Motor neuron (in vitro differentiated cells): ENCODE measurements at places on chromosomes 3 and 15. TPM values are rescaled to one million over a fixed set of nuclear protein-coding genes. Genes with fewer than 3 reads are reported as not detected.

The CCR3 gene
- total RNA-seq: 0.14 and 0.25 TPM in 2 replicates

The MUC20 gene
- total RNA-seq: 0.81 and 4.7 TPM in 2 replicates

The CASR gene
- 0.22 and 1.0 TPM in 2 replicates for total RNA-seq

The SPG21 gene
- total RNA-seq: 62.9 and 64.0 TPM in 2 replicates

The LRTM1 gene
- total RNA-seq: not detected in 2 replicates

The GATM gene
- total RNA-seq: 55.3 and 69.2 TPM in 2 replicates

The PKM gene
- total RNA-seq: 537 and 564 TPM in 2 replicates

The FAM227B gene
- 12.1 and 16.7 TPM in 2 replicates for total RNA-seq

The IL12A gene
- total RNA-seq: 0.50 and 0.67 TPM in 2 replicates

The ROBO2 gene
- 28.3 and 28.4 TPM in 2 replicates for total RNA-seq

The PAK6 gene
- 1.5 and 1.6 TPM in 2 replicates for total RNA-seq

The SLC2A2 gene
- not detected in 2 replicates for total RNA-seq

The GPR160 gene
- total RNA-seq: 4.0 and 4.8 TPM in 2 replicates

The TMEM39A gene
- 14.6 and 21.7 TPM in 2 replicates for total RNA-seq

The ATOSA gene
- 16.0 and 19.2 TPM in 2 replicates for total RNA-seq
